NCI-H774 (cell line): ENCODE measurements at places on chromosomes 12 and 14.

DNA sequence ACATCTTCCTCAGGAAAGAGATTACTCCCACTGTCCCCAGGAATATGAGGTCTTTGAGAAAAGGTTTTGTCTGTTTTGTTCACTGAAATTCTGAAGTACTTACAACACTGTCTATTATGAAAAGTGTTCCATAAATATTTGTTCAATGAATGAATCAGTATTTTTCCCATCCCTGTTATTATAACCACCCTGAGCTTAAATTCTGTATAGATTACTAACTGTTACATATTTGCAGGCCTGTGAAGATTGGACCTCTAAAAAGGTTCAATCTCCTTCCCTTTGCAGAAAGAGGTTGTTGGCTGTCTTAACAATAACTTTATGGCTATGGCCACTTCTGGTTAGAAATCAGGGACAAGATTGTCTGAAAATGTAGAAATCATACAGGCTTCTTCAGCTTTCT lies 174.5 kb upstream of the NPAS3 start:
- no peak for DNase-seq

DNA sequence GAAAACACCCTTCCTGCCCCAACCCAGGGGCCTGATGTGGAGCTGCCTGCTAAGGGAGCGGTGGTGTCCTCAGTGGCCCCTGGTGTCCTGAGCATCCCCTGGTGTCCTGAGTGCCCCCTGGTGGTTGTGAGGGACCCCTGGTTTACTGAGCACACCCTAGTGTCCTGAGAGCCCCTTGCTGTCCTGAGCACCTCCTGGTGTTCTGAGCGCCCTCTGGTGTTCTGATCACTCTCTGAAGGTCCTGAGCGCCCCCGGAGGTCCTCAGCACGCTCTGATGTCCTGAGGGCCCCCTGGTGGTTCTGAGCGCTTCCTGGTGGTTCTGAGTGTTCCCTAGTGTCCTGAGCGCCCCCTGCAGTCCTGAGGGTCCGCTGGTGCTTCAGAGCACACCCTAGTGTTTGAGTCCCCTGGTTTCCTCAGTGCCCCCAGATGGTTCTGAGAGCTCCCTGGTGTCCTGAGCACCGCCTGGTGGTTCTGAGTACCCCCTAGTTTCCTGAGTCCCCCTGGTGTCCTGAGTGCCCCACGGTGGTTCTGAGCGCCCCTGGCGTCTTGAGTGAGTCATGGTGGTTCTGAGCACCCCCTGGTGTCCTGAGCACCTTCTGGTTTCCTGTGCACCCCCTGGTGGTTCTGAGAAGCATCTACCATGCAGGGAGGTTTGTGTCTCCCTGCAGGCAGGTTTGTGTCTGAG lies 1004.2 kb downstream of the TMEM121 start:
- no peak for DNase-seq

DNA sequence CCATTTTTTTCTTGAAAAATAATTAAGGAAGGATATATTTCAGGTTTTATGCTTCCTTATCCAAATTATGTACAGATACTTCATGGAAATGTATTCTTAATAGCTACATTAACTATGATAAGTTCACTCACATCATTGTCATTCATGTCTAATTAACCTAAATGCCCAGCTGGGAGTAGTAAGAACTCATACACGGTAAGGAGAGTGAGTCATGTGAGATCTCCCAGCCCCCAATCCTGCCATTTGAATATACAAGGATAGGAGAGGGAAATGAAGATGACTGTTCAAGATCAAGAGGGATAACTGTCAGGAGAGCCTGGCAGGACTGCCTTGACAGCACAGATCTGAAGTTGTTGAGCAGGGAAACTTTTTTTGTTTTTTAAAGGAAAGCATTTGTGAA lies 343.4 kb upstream of the USP15 start:
- no peak for DNase-seq

DNA sequence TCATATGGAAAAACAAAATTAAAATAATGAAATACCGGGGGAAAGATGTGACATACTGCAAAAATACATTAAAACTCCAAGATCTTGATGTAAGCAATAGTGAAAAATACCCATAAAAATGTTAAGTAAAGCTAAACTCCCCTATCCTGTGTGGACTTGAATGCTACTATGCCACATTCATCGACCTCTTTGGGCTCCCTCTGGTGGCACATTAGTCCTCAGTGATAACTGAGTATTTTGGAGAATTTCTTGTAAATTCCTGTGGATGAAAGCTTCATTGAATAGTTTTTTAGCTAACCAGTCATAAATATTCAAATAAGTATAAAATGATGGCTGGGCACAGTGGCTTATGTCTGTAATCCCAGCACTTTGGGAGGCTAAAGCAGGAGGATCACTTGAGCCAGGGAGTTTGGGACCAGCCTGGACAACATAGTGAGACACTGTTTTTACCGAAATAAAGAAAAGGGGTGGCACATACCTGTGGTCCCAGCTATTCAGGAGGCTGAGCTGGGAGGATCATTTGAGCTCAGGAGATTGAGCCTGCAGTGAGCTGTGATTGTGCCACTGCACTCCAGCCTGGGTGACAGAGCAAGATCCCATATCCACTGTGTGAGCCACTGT lies 42.4 kb upstream of the SGPP1 start:
- DNase-seq: no peak

DNA sequence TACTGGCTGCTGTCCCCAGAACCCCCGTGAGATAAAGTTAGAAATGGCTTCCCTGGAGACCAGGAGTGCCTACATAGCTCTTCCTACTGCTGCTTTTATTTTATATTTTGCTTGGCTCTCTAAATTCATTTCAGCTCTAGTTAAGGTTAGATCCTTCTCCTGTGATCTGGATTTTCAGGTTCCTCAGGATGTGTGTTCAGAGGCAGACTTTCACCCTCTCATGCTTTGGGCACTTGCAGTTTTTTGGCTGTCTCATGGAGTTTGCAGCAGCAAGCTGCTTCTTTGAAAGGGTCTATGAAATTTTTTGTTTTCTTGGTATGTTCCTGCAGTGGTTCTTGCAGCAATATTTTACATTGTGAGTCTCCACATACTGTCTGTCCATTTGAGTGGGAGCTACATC lies 93.3 kb downstream of the ATP23 start:
- no peak for DNase-seq

DNA sequence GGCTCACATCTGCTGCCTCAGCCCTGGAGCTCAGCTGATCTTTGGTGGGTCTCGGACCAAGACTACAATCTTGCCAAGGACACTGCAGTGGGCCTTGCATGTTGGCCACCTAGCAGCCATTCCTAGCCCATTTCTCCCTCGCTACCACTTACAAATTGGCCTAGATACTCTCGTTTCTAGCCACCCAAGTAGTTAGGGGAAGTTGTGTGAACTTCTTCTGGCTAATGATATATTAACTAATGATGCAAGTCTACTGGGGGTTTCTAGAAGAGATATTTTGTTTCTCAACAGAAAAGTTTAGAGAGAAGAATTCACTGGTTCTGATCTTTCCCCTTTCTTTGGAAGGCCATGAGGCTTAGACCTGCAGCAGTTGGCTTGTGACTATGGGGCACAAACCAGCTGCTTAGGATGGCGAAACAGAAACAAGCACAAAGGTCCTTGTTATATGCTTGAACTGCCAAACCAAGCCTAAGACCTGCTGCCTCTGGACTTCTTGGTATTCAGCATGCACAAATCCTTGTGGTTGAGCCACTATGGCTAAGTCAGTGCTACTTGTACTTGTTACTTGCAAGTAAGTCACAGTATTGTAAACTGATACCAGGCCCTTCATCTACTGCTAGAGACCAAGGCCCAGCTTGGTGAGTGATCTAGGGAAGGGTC lies 30.5 kb upstream of the GPATCH2L start:
- DNase-seq: no peak

- DNase-seq: no peak
Measured at GRCh38 chr14:97166497-97166896, 369.3 kb downstream of the VRK1 start.

- DNase-seq: no peak
Measured at GRCh38 chr12:65367396-65367795, 88.9 kb downstream of the MSRB3 start.

DNA sequence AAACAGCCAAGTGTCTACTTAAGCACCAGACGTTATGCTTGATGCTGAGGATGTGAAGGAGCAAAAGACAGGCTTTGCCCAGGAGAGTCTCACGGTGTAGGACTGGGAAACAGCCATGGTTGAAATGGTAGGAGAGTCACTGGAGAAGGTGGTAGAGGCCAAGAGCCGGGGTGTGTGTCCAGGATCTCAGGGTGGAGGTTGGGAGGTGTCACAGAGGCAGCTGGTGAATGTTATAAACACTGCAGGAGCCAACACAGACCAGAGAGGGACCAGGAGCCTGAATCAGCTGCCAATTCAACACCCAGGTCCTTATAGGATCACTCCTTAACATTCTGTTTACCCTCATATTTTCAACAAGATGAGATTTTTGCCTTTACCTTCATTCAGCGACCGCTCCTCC lies 7.5 kb downstream of the NID2 start:
- DNase-seq: no peak
